Left ventricle myocardium inferior (tissue), 1 donor: ENCODE measurements at places on chromosomes 13 and 19. TPM values are rescaled to one million over a fixed set of nuclear protein-coding genes. Genes with fewer than 3 reads are reported as not detected.

GRCh38 chr19:47790398-47790814, 11.9 kb downstream of the SELENOW start:
- peak; percentile 80 for DNase-seq

SHISA2 gene
- 0.22 TPM for total RNA-seq

DNA sequence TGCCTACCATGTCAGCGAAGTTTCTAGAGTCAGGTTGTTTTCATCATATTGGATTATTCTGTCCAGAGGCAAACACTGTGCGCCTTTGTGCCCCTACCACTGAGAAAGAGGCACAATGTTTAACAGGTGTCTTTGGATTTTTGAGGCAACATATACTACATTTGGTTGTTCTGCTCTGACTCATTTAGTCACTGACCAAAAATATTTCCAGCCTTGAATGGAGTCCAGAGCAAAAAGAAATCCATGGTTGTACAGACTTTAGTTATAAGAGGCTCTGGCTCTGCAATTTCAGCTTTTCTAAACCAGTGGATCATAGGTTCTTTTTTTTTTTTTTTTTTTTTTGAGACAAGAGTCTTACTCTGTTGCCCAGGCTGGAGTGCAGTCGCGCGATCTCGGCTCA, 35.7 kb downstream of the LACC1 start:
- no peak for DNase-seq

DNA sequence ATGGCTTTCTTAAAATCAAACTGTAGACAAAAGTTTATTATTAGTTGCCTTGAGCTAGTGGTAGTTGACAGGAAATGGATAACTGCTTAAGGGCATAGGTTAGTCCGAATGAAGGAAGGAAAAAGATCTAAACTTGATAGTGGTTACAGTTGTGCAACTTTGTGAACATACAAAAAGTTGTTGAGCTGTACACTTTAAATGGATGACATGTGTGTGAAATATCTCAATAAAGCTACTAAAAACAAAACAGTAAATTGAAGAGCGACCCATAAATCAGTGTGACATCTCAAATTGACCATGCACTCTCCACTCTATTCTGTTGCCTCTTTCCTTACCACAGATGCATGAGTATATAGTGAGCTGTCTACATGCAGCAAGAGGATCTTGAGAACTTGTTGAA, 1757.8 kb downstream of the PCDH9 start:
- no peak for DNase-seq

MTUS2 gene
- total RNA-seq: 101 TPM

GRCh38 chr19:13102666-13103580, at the start of gene LYL1:
LYL1 (minus strand) TSS chr19:13102858; CDS start chr19:13101171, 1,687 bp downstream.
- peak; percentile 87 for DNase-seq

ZIK1 gene
- 4.0 TPM for total RNA-seq

DNA sequence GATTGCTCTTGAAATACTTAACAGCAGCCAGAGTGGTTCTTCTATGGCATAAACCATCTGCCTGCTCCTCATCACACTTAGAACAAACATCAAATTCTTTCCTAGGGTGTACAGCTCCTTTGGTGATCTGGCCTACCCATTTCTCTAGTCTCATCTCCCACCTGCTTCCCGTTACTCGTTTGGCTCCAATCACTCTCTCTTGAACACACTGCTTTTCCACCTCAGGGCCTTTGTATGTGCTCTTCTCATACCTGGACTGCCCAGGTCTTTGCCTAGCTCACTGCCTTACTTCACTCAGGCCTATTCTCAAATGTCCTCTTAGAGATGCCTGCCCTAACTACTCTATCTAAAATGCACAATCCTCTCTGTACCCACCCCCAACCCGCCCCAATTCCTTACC, 100.5 kb downstream of the KCNRG start:
- no peak for DNase-seq

IQCN gene
- total RNA-seq: 0.49 TPM

DNA sequence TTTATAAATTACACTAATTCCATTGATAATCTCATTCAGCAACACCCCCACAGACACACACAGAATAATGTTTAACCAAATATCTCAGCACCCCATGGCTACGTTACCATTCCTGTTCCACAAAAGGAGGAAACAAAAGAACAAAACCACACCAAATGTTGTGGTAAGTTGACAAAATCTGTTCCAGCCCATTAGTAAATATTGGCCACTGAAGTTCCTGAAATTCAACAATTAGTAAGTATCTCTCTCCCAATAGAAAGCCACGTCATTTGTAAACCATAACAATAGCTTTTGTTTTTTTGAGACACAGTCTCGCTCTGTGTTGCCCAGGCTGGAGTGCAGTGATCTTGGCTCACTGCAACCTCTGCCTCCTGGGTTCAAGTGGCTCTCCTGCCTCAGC, 2.3 kb upstream of the FCAR start:
- no peak for DNase-seq

DNA sequence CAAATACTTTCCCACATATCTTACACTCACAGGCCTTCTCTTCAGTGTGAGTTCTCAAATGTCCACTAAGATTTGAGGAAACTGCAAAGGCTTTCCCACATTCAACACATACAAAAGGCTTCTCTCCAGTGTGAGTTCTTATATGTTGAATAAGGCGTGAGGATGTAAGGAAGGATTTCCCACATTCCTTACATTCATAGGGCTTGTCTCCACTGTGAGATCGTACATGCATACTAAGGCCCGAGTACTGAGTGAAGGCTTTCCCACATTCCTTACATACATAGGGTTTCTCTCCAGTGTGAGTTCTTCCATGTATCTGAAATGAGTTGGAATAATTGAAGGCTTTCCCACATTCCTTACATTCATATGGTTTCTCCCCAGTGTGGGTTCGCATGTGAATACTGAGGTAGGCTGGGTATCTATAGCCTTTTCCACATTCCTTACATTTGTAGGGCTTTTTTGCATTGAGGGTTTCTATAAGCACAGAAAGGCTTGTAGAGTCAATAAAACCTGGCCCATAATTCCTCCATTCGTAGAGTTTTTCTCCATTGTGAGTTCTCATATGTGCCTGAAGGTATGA, 9.6 kb downstream of the ZNF426 start:
- no peak for DNase-seq

GRCh38 chr19:46718934-46719622, 2.2 kb upstream of the PRKD2 start:
- DNase-seq: no peak

DNA sequence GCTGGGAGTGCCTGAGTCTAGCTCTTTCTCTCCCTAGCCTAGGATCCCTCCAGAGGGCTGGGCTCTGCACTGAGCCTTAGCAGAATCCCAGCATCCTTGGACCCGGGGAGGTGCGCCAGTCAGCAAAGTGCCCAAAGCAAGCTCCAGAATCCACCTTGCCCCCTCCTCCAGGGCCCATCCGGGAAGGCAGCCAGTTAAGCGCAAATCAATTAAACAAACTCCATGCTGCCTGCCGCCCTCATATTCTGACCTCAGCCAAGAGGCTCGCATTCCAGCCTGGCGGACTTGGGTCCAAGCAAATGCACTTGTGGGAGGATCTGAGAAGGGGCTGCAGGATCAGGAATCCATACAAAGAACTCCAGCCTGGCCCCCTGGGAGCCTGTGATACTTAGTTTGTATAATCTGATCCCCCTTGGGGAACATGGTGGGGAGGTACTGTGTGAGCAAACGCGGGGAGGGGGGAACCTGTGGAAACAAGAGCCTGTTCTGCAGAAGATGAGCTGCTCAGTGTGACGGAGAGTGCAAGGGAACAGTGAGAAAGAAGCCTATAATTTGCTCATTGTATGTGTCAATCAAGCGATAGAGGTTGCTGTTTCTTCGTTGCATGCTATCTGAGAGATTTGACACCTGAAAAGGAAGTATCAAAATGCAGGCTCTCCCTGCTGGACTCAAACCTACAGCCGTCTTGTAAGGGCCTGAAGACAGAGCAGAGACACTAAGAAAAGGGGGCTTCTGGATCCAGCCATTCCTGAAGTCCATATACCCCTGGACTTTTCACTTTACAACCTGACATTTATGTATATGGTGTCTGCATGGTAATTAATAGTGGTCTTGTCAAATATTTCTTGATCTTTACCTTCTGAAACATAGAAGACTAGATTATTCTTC, 29.4 kb downstream of the ZNRF4 start:
- no peak for DNase-seq

C13orf46 gene
- total RNA-seq: 0.33 TPM

DNA sequence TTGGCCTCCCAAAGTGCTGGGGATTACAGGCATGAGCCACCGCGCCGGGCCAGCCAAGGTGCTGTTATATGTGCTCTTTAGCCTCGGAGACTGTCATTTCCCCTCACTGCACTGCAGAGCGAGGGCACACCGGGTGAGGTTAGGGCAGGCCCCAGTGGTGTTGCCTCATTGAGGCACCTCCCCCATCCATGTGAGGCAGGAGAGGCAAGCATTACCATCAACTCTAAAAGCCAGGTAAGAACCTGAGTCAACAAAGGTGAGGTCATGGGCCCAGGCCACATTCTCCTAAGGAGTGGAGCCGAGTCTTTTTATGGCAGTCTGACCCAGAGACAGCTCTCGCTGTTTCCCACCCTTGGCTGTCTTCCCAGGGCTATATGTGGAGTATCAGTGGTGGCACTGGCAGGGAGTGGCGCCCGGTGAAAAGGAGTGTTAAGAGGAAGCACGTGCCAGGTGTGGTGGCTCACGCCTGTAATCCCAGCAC, 10.9 kb downstream of the B3GNT8 start:
- DNase-seq: no peak

PNMA8A gene
- 8.4 TPM for total RNA-seq

GRCh38 chr13:50127726-50128291, 112.6 kb downstream of the KCNRG start:
- DNase-seq: no peak

DNA sequence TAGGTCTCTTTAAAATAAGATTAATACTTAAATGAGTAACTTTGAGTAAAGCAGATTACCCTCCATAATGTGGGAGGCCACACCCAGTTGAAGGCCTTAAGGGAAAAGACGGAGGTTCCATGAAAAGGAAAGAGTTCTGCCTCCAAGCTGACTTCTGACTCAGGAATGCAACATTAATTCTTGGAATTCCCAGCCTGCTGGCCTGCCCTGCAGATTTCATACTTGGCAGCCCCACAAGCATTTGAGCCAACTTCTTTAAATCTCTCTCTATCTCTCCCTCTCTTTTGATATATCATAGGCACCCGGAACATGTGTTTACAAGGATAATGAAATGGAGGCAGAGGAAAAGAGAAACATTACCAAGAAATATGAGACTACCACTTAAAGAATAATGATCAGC, 902.3 kb upstream of the MIR17HG start:
- DNase-seq: no peak

DNA sequence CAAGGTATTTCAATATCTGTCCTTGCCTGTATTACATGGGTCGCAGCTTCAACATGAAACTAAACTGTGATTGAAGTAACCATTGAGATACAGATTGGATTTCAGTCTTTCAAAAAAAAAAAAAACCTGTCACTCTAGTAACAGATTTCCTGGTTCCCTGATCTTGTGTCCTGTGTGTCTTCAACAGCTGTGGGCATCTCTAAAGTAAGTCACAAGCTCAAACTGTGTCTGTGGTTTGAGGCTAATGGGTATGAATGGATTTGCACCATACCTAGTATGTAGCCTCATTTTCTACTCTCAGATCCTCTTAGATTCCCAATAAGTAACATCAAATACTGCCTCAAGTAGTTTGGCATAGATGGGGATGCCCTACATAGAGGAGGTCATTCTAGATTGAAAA, 300.1 kb downstream of the COG6 start:
- no peak for DNase-seq

DNA sequence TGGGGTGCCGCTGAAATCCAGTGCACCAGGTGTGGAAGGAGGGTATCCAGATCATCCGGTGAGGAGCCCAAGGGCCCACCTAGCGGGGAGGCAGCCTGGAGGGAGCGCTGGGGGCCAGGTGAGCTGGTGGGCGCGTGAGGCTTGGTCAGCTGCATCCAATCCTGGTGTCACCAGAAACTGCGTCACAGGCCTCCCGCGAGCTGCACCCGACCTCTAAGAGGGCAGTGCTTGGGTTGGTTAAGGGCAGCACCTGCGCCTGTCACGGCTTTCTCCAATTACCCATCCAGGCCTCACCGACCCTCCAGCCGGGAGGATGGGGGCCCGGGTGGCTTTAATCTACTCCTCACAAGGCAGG, 284 bp downstream of the RNF17 start:
- DNase-seq: no peak

SCGB2B2 gene
- total RNA-seq: not detected

DNA sequence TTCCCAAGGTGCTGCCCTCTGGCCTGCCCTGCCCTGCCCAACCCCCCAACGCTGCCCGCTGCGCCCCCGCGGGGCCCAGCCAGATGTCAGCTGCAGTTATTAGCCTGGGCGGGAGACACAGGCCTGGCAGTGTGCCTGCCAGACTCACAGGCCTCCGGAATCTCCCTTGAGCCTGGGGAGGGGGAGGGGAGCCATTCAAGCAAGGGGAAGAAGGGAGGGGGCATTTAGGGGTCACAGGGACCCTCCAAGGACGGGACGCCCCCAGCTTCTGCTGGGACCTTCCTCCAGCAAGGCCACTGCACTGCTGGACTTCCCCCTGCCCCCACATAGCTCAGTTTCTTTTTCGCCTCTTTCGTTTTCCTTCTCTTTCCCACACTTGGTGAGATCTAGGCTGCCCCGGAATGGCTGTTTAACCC, 2.6 kb upstream of the JUNB start:
- DNase-seq: peak; percentile 87

GNA15 gene
- total RNA-seq: 1.2 TPM

GRCh38 chr13:111040830-111041229, 74.3 kb upstream of the ARHGEF7 start:
- no peak for DNase-seq
